Stimulated activated CD4-positive, alpha-beta T cell treated with anti-CD3 and anti-CD28 coated beads, Interleukin-15, amount 100 ng/mL, for 1 hour (primary cell): ENCODE measurements at places on chromosomes 1 and 21.

- DNase-seq = peak; percentile 46
These were observed 101.5 kb upstream of the RUNX3 start for GRCh38 chr1:25031601-25031965.

GRCh38 chr1:106526650-106527049 lies 529.8 kb upstream of the PRMT6 start:
- DNase-seq = no peak

DNA sequence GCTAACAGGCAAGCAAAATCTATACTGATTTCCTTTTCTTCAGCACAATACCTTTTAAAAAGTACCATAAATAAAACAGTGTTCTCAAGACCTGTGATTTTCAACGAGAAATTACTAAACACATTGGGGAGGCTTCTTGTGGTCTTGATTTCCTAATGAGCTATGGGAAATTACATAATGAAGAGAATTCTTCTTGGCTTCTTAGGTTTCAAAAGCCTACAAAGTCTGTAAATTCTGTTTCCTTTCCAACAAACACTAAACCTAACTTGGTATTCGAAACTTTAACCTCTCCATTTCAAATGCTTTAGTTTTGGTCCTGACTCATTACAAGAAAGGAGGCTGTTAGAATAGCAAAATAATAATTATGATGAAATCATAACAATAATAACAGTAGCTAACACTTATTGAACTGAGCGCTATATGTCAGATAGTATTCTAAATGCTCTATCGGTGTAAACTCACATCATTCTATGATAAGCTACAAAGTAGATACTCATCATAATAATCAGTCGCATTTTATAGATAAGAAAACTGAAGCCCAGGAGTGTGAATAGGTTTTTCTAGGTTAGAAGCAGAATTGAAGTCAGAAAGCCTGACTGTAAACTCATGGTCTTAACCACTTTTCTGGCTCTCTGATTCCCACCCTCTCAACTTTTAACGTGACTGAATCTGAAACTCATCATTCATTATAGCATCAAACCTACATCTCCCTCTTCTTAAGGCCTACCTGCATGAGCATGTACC lies 486.7 kb downstream of the SMYD3 start:
- no peak for DNase-seq

GRCh38 chr1:28190337-28190979 lies 14.0 kb upstream of the PTAFR start:
- DNase-seq = no peak

- DNase-seq = no peak
These were observed 64.9 kb upstream of the BARHL2 start for GRCh38 chr1:90782046-90782445.

DNA sequence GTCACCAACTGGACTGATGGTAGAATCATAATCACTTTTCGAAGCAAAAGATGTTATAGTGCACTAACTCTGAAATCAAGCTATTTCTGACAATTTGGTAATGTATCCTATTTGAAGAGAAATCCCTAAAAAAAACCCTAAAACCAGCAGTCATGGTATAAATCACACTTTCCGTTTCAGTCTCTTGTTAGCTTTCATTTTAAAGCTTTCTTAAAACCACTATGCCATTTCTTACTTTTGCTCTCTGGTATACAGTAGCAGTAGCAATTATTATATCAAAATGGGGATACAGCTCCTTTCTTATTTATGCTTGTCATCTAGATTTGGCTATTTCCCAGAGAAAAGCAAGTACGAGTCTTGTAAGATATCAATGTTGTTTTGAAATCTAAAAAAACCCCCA lies 323.3 kb downstream of the KCTD3 start:
- DNase-seq = no peak

DNA sequence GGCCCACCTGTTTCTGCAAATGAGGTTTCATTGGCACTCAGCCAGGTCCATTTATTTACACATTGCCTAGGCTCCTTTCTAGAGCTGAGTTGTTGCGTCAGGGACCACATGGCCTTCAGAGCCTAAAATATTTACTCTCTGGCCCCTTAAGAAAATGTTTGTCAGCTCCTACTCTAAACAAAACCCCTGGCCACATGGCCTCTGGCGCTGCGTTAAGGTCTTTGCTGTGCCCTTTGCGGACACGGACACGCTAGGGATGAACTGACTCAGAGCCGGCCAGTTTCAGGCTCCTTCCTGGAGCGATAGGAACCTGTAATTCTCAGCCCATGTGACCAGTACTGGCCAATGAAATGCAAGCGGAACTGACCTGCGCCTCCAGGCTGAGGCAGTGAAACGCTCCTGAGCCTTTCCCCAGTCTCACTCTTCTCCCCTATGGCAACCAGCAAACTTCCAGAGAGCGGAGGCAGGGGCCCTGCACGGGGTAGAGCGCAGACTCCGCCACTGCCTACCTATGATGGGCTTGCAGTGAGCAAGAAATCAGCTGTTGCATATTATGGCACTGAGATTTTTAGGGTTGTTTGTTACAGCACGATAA lies 160.3 kb downstream of the ETS2 start:
- no peak for DNase-seq

DNA sequence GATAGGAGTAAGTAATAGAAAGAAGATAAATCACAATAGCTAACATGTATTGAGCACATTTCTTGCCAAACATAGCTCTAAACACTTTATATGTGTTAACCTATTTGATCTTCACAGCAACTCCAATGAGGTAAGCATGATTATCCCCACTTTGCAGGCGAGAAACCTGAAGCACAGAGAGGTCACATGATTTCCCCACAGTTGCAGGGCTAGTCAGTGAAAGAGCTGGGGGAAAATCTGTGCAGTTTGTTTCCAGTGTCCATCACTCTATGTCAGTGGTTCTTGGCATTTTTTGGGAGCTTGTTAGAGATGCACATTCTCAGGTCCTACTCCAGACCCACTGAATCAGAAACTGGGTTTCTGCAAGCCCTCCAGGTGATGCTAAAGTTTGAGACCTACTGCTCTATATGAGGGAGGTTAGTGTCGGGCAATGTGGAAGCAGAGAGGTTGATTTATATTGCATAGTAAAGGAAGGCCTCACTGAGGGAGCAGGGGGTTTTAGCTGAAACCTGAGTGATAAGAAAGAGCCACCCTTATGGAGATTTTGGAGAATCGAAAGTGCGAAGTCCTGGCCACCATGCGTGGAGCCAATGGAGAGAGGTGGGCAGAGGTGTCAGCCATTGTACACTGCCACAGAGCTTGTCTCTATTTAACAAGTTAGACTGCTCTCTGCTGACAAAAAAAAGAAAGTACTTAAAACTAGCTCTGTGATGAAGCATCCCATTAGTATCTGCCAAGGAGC lies 20.9 kb downstream of the MCOLN3 start:
- no peak for DNase-seq

- no peak for DNase-seq
These were observed 47.7 kb upstream of the RPL11 start for GRCh38 chr1:23643736-23644554.

- no peak for DNase-seq
These were observed 19.7 kb downstream of the STUM start for GRCh38 chr1:226568077-226568831.

DNA sequence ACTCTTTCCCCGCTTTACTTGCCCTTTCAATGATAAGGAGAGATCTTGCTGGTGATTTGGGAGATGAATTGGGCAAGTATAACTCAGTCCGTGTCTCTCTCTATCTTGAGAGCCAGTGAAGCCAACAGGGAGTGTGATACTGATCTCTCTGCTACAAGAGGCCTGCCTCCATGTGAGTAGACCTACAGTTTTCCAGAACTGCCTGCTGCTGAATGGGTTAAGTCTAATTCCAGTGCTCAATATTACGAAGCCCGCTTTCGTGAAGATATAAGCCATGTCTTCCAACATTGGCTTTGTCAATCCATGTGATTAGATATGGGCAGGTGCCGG lies 92.6 kb downstream of the ADCY10 start:
- no peak for DNase-seq

- no peak for DNase-seq
These were observed 33.1 kb downstream of the SIPA1L2 start for GRCh38 chr1:232596666-232597303.

- DNase-seq = no peak
These were observed 161.8 kb downstream of the DYRK1A start for GRCh38 chr21:37528150-37528937.

GRCh38 chr21:34274001-34274400 lies 89.8 kb upstream of the KCNE2 start:
- no peak for DNase-seq

DNA sequence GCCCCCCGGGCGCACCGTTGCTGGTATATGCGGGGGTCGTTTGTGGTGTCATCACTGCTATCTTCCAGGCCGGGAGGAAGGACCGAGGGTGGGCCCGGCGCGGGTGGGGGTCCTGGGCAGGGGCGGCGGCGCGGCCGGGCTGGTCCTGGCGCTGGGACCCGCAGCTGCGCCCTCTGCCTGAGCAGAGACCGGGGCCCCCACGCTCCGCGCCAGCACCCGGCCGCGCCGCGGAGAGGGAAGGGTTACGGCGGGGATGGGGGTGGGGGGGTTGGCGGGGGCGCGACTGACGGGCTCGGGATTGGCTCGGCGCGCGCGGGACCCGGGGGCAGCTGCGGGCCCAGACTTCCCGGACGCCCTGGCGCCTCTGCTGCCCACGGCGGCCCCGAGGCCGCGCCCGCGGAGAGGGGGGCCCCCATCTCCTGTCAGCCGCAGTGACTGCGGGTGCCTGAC lies 13.8 kb upstream of the SAMD11 start:
- DNase-seq = no peak

DNA sequence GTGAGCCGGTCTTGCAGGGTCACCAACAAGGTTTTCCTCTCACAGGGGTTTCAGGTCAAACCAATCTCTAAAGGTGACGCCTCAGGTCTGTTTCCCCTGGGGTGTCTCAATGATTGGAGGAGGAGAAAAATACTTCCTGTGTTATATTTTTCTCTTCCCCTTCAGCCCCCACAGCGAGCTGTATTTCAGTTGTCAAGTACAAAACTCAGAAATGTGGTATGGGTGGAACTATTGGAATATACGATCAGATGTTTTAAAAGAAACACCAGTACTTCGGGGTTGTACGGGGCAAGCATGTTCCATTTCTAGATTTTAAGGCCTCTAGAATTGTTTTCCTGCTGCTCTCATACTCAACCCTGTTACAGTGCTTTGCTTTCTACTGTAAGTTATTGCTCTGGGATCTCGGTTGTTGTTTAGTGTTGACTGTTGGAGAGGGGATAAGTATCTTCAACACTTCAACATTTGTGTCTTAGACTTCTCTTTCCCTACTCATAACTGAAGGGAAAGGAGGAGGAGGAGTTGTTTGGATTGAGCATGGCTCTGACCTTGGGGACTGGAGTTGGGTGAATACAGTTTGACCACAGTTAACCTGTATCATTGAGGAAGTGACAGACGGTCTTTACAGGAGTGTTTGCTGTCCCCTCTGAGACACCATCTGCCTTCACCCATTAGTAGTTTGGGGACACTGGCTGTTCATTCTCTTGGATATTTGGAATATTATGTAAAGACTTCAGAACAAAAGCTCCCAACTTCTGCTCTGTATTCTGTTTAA lies 2.0 kb downstream of the MAPKAPK2 start:
- no peak for DNase-seq

DNA sequence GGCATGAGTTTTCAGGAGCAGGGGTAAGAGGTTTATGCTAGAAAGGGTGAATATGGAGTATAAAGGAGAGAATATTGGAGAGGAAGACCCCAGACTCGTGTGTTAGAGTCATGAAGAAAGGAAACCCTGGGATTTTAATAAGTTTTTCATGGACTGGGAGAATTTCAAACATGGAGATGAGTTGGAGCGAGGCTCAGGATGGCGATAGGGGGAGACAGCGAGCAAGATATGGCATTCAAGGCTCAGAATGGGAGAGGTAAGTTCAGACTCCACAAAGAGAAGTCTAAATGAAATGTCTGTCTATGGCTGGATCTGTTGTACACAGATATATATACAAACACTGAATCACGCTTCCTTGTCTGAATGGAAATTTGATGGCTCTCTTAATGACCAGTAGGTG lies 92.5 kb downstream of the LRRC40 start:
- no peak for DNase-seq

GRCh38 chr1:206563367-206564207 lies 48.7 kb downstream of the EIF2D start:
- DNase-seq = no peak
